Body of pancreas (tissue), 4 donors: ENCODE measurements at places on chromosomes 1 and 21. TPM values are rescaled to one million over a fixed set of nuclear protein-coding genes. Genes with fewer than 3 reads are reported as not detected.
A peak's percentile ranks its signal among the peaks of the same experiment; 100 is the strongest.

GRCh38 chr1:54610048-54610447 is 13.3 kb downstream of the FAM151A start:
- no peak for DNase-seq
- H3K4me3 ChIP-seq, result no peak overlapping the region
- H3K4me1 ChIP-seq, result no peaks in the 10 kb centered on the region
- H3K27ac ChIP-seq, result no peak overlapping the region
- no peaks in the 10 kb centered on the region for H3K36me3 ChIP-seq
- H3K27me3 ChIP-seq, result no peaks in the 10 kb centered on the region

Gene HNRNPU
- total RNA-seq, result 201 TPM

Gene IVL
- not detected for total RNA-seq

- H3K4me3 ChIP-seq, result no peak overlapping the region
- no peaks in the 10 kb centered on the region for H3K4me1 ChIP-seq
- no peak overlapping the region for H3K27ac ChIP-seq
- no peaks in the 10 kb centered on the region for H3K27me3 ChIP-seq
These were observed 45.4 kb downstream of the KCND3 start for GRCh38 chr1:111943846-111944749.

DNA sequence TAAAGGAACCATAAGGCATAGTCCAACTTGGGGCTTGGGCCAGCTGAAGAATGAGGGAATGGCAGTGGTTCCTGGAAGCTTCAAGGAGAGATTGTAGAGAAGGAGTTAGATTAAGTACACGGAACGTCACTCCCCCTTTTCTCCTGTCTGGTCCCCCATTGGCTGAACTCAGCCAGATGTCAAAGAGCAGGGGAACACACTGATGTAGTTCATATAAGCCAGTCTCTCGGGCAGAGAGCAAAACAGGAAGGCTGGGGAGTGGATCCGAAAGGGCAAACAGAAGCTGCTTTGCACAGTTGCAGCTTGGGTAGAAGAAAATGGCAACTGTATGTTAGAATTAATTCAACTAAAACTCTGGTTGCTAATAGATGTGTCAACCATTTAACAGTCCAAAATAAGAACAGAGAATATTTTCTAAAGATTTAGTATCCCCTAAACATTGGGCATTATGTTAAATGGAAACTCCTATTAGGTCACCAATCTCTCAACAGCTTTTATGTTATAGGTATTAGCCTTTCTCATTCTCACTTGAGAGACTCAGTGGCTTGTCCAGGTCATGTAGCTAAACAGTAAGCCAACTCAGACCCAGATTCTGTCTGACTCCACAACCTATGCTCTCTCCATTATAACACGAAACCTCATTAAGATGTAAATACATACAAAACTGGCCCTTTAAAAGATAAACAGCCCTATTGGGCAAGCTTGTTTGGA is 600.7 kb upstream of the USP24 start:
- H3K4me1 ChIP-seq, result no peaks in the 10 kb centered on the region
- no peak overlapping the region for H3K27ac ChIP-seq
- no peaks in the 10 kb centered on the region for H3K36me3 ChIP-seq
- H3K27me3 ChIP-seq, result no peaks in the 10 kb centered on the region

- no peak overlapping the region for H3K4me3 ChIP-seq
- peak; percentile 78 for DNase-seq
- no peaks in the 10 kb centered on the region for H3K27me3 ChIP-seq
- no peak overlapping the region for H3K27ac ChIP-seq
These were observed 33.6 kb downstream of the SPAG17 start for GRCh38 chr1:118151312-118151937.

- no peak overlapping the region for H3K27ac ChIP-seq
- H3K4me1 ChIP-seq, result peaks cover under 1% of the 10 kb centered on the region
- peak; percentile 26 for DNase-seq
- no peaks in the 10 kb centered on the region for H3K36me3 ChIP-seq
- H3K27me3 ChIP-seq, result no peaks in the 10 kb centered on the region
These were observed 49.3 kb downstream of the ADAMTS1 start for GRCh38 chr21:26795866-26796329.
